ENCODE measurements at places on chromosomes 12 and 14.

GRCh38 chr14:30440961-30441360 lies 118.0 kb upstream of the G2E3 start:
- DNase-seq = no peak

DNA sequence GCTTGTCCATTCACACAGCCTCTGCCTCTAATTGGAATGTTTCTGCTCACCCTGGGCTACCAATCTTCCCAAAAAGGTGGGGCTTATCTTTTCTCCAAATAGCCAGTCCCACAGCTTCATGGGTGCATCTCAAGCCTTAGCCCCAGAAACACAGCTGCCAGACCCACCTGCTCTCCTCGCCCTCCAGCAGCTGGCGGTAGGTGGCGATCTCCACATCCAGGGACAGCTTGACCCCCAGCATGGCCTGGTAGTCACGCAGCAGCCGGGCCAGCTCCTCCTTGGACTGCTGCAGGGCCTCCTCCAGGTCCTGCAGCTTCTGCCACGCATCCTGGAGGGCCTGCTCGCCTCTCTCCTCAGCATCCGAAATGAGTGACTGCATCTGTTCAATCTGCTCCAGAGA lies 11.1 kb downstream of the KRT77 start:
- no peak for DNase-seq

GRCh38 chr14:68331426-68331825 lies 461.4 kb downstream of the ZFP36L1 start:
- DNase-seq = no peak

GRCh38 chr12:131378176-131378842 lies 332.6 kb upstream of the SFSWAP start:
- no peak for DNase-seq

- DNase-seq = no peak
Measured at GRCh38 chr14:39607978-39608377, 175.7 kb upstream of the FBXO33 start.

GRCh38 chr12:19198272-19198671 lies 68.7 kb downstream of the PLEKHA5 start:
- no peak for DNase-seq

GRCh38 chr12:81957631-81958030 lies 198.5 kb upstream of the PPFIA2 start:
- no peak for DNase-seq

GRCh38 chr12:118175823-118176447 lies 40.0 kb downstream of the PEBP1 start:
- peak; percentile 44 for DNase-seq

- no peak for DNase-seq
Measured at GRCh38 chr14:64775081-64775777, 71.0 kb downstream of the PLEKHG3 start.

- DNase-seq = no peak
Measured at GRCh38 chr12:22409377-22410164, 75.1 kb upstream of the ST8SIA1 start.

GRCh38 chr12:91210144-91210543 lies 27.5 kb upstream of the DCN start:
- DNase-seq = no peak

DNA sequence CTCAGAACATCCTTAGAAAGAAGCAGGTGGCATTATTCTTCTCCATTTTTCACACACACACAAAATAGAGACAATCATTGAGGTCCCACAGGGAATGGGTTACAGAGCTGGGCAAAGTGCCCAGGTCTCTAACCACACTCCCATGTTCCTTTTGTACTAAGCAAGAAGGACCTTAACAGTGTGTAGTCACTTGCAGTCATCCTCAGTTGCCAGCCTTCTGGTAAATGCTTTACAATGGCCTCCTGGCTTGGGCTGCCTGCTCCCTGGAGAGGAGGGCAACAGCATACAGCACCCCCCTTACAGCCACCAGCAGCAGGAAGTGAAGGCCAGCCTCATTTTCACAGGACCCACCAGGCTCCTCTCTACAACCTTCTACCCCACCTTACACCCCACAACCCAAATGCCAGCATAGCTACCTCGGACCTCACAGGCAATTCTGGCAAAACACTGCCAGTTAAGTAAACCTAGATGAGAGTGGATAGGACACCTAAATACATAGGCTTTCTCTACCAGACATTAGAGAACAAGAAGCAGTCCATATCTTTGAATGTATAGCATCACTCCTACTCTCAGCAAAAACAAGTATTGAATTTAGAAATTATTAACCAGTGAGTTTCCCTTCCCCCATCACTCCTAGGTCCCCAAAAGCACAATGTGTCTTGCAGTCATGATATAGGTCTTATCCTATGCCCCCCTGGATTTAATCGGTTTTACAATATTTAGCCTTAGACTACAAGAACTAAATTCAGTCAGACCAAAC lies 88.1 kb downstream of the PPP2R5E start:
- DNase-seq = peak; percentile 80

DNA sequence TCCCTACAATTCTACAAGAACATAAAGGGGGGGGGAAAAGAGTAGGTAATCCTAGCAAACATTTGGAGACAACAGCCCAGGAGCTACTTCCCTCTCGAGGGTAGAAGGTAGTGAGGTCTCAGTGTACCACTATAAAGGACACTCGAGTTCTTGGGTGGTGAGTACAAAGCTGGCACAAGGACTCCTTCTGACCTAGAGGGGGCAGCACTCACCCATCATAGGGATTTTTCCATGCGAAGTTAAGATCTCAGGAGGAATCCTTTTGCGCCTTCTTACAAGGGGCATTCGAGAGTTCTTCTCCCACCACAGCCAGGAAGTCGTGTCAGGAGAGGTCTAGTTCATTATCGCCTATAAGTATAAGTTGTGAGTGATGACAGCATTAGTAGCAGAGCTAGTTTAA lies 200.2 kb upstream of the RBM19 start:
- DNase-seq = peak; percentile 24

- DNase-seq = peak; percentile 39
Measured at GRCh38 chr12:106585521-106586277, 2.9 kb downstream of the RFX4 start.

DNA sequence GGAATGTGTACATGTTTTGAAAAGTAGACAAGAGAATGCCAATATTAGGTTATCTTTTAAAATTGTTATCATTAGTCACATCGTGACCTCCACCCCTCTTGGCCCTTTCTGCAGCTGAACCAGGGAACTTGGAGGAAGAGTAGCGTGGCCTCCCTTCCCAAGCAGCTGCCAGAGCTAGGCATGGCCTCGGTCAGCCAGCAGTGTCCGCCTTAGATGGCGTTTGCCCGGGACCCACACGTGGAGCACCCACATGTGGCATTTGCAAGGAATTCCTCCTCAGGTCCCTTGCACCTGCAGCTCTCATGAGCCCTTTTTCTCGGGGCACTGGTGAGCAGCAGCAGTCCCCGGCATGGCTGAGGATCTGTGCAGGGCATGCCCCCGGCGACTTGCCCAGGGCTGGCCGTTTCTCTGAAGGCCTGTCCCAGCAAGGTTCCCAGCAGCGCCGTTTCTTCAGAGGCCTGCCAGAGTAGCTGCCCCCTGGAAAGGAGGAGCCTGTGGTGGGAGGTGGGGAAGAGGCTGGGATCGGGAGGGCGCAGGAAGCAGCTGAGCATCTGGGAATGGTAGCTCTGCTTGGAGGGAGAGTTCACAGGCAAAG lies 10.8 kb downstream of the JDP2 start:
- no peak for DNase-seq

GRCh38 chr12:127803545-127803944 lies 463.4 kb upstream of the TMEM132C start:
- DNase-seq = peak; percentile 24

GRCh38 chr12:92301356-92301755 lies 155.7 kb upstream of the BTG1 start:
- no peak for DNase-seq

DNA sequence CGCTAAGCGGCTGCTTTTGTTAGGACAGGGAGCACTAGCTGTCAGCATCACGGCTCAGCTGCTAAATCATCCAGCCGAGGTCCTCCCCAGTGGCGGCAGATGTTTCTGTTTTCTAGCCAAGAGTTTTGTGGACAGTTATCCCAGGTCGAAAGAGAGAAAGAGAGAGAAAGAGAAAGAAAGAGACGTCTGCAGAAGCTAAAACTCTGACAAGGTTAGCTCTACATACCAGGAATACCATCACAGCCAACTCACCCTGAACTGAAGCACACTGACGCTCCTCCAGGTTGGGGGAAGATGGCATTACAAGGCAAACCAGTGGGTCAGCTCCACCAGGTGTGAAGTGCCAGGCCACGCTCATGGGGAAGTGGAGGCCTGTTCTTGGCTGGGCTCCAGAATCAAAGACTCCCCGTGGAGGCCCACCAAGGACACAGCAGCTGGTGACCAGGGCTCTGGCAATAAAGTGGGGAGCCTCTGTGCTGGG lies 64.9 kb upstream of the DICER1 start:
- DNase-seq = no peak

DNA sequence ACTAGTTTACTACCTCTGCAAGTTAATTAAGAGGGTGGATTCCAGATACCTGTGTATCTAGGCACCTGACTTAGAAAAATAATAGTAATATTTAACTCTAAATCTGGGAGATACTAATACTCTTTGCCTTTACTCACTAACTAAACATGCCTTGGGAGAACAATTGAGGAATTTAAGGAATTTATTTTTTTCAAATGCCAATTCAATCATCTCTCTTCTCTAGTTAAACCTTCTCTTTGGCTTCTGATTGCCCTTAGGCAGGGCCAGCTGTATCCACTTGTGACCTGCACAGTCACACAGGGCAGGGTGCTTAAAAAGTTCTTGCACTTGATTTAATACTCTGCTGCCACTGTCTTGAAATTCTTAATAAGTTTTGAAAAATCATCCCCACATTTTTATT lies 142.4 kb downstream of the PLCZ1 start:
- DNase-seq = no peak

DNA sequence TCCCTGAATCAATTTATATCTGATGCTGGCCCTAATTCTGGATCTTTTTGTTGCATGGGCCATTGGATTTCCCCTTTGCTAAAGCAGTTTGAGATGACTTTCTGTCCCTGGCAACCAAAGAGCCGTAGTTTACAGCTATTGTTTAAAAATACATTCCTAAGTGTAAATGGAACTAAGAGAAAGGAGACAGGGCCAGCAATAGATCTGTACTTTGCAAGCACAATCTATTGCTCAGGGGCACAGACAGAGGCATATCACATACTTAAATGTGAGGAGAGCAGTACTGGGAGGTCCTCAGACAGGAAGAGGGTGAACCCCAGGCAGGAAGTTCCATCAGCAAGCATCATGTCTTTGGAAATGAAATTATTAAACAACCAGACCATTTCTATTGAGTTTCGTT lies 126.6 kb downstream of the ZFP36L1 start:
- no peak for DNase-seq

GRCh38 chr14:100132161-100132902 lies 27.1 kb downstream of the DEGS2 start:
- no peak for DNase-seq

- DNase-seq = no peak
Measured at GRCh38 chr12:109681986-109682707, 31.5 kb upstream of the FAM222A start.

DNA sequence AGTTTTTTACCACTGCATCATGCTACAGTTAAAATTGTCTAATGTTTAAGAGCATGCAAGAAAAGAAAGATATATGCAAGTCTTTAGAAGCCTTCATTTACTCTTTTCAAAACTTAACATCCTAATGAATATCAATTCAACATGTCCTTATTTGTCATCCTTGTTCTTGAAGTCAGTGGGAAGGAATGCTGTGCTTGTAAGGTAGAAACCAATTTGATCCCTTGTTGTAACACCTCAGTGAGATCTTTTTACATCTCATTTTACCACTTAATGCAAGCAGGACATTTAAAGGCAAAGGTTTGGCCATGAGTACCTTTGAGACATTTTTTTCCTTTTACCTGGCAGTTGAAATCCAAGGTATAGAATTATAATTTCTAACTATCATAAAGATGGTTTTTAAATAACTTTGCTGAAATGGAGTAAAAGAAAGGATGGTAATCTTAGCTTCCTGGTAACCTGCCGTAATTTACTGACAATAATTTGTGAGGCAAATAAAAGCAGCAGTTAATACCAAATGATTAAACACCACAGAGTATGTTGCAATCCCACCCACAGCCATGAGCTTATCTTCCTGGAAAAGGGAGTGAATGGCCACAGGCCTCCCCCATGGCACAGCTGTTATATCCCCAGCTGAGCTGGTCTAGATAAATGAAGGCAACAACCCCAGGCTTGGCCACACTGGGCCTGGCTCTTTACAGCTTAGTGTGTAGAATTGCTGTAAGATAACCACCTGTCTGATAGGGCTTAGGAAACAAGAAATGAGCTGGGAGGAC lies 33.2 kb upstream of the STRN3 start:
- DNase-seq = peak; percentile 99

DNA sequence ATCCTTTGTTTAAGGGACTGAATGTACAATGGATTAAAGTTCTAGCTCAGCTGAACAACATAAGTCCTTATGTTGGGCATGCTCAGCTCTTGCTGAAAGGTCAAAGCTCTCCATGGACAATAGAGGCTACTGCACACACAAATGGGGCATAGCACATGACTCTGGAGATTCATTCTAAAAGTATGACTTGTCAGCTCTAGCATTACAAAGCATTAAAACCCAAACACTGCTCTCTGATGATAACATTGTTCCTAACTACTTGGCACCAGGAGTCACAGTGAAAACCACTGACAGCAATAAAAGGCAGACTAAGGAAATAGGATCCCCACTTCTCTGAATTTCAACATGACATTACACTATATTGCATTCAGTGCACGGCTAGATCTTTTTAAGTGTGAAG lies 21.9 kb upstream of the FSCB start:
- no peak for DNase-seq

GRCh38 chr12:1305791-1306500 lies 288.4 kb downstream of the FBXL14 start:
- peak; percentile 73 for DNase-seq

GRCh38 chr12:33514893-33515292 lies 75.3 kb upstream of the SYT10 start:
- peak; percentile 7 for DNase-seq

- peak; percentile 51 for DNase-seq
Measured at GRCh38 chr14:32075672-32076277, 1.3 kb upstream of the ARHGAP5 start.

DNA sequence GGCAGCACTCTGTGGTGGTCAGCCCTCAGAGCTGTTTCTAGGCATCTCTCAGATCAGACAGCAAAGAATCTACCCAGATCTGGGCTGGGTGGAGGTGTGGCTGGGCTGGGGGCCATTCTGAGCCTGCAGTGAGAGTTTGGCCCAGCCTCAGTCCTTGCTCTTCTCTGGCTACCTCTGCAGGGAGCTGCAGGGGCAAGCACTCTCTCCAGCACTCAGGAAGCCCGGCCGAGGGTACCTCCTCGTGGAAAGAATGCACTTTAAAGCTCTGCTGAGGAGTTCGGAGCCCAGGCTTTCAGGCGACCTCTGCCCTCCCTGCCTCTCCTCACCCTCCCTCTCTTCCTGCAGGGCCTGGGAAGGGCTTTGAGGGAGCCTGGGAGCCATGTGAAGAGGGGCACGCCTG lies 31.2 kb downstream of the IL31 start:
- DNase-seq = no peak

DNA sequence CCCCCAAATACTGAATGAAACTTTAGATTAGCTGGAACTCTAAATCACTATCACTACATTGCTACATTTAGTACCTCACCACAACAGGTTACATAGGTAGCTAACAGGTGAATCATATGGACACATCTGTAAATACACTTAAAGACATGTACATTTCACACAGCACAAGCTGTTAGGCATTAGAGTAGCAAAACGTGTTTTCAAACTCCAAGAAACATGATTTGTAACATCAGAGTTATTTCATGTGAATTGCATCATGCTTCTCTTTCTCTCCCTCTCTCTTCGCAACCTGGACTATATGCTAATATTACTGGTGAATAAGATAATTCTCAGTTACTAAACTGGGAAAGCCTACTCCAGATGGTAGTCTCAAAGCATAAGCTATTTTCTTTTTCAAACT lies 4.3 kb downstream of the SEL1L start:
- no peak for DNase-seq
